ENCODE measurements at places on chromosomes 2 and 18.

GRCh38 chr2:128663371-128664050 lies 344.8 kb upstream of the HS6ST1 start:
- no peak for DNase-seq

GRCh38 chr2:18910843-18911242 lies 321.5 kb upstream of the NT5C1B start:
- DNase-seq: no peak

DNA sequence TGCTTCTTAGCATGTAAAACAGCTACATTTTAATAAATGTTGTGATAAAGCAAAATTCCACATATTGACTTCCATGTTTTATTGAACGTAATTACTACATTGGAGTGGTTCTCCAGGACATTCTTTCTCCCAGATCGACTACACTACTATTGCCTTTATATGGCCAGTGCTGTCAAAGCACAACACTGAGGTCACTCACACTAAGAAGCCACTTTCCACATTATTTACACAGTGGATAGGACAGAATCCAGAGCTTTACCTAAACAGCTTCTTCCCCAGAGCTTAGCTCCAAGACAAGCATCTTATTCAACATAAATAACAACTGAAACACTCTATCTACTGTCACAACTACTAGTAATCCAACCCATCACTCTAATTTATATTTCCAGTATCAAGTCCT lies 73.9 kb upstream of the WDR75 start:
- no peak for DNase-seq

DNA sequence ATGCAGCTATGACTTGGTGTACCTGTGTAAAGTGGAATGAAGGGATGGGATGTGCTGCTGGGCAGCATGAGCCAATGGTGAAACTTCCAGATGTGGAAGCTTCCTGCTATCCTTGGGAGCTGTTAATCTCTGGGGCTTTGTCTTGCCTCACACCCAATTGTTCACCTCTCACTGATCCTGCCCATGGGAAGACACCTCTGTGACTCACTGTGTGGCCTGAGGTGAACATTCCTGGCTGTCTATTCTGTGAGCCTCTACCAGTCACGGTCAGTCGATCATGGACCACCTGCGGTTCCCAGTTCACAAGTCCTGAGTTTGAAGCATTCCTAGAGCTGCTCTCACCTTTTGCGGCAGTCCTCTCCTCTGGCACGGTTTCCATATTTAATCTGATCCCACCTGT lies 12.1 kb downstream of the NEURL3 start:
- no peak for DNase-seq

DNA sequence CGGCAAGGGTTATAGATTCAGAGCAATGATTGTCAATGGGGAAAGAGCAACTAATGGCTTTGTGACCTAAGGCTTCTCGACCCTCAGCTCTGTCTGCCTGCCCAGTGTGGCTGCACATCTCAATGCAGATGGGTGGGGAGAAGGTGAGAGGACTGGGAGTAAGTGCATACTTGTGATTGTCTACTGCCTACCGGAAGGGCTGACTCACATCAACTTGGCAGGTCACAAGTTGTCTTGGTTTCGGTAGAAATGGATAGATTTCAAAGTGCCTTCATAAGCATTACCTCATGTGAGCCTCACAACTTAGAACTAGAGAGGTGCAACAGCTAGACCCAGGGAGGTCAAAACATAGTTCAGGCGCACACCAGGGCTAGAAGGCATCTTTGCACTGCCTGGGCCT lies 29.4 kb downstream of the STAT1 start:
- DNase-seq: no peak

DNA sequence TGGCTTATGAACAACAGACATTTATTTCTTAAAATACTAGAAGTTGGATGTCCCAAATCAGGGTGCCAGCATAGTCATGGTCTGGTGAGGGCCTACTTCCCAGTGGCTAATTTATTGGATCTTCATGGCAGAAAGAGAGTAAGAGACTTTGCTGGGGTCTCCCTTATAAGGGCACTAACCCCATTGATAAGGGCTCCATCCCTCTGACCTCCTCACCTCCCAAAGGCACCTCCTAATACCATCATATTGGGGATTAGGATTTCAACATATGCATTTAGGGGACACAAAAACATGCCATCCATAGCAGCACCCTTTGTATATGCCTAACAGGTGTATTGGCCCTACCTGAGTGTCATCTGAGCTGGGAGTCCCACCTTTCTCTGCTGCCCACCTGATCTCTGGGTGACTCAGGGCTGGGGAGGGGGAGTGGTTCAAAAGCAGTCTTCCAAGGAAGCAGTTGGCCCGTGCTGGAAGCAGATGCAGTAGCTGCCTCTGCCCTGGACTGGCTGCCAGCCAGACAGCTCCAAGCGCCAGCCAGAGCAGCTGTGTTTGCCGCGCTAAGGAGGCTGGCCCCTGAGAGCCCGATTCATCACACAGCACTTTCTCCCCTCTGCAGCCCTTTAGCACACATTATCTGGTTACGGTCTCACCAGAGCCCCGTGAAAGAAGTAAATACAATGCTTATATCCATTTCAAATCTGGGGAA lies 84.6 kb downstream of the SMAD7 start:
- no peak for DNase-seq

GRCh38 chr18:23727707-23728493 lies 38.6 kb downstream of the LAMA3 start:
- no peak for DNase-seq

DNA sequence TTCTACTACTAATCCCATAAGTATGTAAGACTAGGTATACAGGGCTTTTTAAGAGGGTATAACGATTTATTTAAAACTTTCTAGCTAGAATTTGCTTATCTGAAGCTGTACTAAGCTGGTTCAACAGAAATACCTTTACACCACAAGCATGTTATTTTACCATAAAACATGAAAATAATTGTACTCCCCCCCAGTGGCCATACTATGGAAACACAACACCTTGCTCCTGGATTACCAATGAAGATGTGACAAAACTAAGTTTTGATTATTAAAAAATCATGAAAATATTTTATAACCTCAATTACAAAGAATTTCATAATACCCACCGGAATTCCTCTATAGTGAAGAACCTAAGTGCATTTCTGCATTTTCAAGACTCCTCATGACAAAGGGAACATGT lies 27.3 kb downstream of the LPIN2 start:
- no peak for DNase-seq

DNA sequence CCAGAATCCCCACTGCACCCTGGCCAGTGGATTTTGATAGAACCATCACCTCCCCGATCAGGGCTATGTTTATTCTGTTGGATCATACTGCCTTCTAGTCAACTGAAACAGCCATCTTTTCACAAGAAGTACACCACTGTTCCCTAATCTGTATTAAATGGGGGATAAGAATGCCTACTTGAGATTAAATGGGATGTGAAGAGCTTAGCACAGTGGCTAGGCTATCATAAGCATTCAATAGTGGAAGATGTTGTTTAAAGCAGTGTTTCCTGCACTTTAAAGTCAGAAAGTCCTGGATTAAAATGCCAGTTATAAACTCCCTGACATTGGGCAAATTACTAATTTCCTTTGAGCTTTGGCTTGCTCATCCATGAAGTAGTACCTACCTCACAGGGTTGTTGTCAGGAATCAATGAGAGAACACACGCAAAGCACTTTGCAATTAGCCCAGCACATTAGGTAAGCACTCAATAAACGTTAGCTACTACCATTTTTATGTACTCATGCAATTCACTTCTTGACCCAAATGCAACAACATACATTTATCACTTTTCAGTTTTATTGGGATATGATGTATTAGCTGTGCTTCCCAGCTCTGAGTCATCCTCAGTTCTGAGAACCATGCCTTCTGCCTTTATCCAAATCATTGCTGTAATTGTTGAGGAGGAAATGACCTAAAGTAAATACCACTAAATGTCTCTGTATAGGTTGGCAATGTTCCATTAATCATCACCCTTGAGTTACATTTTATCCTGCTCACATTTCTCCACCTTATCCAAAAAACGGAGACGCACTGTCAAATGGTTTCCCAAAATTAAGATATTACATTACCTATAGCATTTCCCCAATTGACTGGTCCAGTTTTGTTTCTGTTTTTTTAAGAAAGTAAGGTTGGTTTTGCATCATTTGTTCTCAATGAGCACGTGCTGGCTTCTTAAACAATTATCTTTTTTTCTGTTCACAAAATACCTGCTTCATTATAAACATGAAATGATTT lies 2.1 kb downstream of the TMEM247 start:
- DNase-seq: no peak

- no peak for DNase-seq
Measured at GRCh38 chr2:108637304-108637669, 82.0 kb upstream of the RANBP2 start.

DNA sequence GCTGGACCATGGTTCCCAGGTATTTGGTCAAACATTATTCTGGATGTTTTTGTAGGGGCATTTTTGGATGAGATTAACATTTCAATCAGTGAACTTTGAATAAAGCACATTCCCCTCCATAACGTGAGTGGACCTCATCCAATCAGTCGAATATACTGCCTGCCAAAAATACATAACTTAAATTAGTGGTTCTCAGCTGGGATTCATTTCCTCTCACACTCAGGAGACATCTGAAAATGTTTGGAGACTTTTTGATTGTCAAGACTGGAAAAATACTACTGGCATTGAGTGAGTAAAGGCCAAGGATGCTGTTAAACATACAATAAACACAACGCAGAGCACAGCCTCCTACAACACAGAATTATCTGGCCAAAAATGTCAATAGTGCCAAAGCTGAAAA lies 198.2 kb downstream of the MYO1B start:
- no peak for DNase-seq

GRCh38 chr2:16031848-16032159 lies 91.5 kb downstream of the MYCN start:
- DNase-seq: no peak

- no peak for DNase-seq
Measured at GRCh38 chr18:44771956-44772917, 91.5 kb downstream of the SETBP1 start.

DNA sequence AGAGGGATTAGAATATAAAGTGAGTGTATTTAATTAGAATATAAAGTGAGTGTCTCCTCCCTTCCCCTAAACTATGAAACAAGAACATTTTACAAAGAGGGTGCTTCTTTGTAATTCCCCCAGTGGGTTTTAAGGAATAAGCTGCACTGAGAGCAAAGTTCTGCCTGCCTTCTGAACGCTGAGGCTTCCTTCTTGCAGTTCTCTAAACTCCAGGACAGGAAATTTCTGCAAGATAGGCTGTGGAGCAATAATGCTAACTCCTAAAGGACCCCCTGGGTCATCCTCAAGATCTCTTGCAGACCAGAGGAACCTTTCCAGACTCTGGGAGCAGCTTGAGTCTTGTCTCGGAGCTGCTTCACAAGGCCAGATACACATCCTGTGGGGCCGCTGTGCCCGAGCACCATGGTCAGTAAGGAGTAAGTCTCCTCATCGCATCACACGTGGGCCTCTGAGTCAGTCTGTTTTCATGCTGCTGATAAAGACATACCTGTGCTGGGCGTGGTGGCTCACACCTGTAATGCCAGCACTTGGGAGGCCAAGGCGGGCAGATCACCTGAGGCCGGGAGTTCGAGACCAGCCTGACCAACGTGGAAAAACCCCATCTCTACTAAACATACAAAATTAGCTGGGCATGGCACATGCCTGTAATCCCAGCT lies 87.5 kb upstream of the KCNE4 start:
- DNase-seq: no peak

- DNase-seq: no peak
Measured at GRCh38 chr18:69635482-69635881, 234.8 kb downstream of the DOK6 start.

- DNase-seq: no peak
Measured at GRCh38 chr2:69253611-69254301, 133.3 kb downstream of the GFPT1 start.

DNA sequence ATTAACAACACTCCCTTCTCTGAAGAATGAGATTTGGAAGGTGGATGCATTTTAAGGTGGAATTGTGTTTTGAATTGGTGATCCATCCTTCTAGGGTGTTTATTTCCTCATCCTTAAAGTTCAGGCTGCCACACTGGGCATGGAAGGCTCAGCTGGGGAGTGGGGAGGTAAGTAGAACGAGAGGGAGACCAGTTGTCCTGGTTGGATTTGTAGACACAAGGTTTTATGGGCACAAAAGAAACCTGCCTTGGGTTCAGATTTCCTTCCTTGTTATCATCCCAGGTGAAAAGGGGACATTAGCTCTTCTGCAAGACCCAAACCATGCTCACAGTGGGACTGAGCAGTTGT lies 101.0 kb upstream of the SIX3 start:
- no peak for DNase-seq

DNA sequence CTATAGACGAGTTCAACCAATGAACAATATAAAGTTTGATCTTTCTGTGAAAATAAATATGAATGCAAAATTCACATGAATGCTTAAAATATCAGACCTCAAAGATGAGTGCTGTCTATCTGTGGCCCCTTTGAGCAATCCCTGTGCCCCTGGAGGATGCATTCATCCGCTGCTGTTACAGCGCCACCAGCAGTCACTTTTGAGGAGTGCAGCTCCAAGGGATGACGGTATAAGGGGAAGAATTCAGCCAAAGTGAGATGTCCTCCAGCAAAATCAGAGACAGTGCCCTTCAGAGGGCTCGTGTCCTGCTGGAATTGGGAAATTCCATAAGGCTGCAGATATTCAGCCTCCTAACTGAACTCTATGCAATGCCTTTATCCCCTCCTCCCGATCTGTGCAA lies 12.0 kb upstream of the CHRNA1 start:
- no peak for DNase-seq

GRCh38 chr2:11550901-11551568 lies 17.2 kb downstream of the GREB1 start:
- DNase-seq: no peak

DNA sequence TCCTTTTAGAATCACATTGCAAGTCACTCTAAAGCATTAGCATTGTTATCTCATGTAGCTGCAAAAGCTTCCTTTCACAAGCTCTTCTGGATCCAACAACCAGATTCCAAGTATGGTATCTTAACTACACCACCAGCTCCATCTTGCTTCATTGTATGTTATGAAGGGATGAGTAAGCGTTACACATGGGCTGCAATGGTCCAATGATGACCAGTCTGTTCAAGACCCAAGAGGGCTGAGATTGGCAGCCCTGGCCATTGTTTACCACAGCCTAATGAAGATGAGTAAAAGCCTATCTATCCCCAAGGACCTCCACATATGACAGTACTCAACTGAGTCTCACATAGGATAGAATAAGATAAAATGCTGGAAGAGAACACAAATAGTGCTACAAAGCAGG lies 6.3 kb downstream of the CFLAR start:
- DNase-seq: no peak

GRCh38 chr2:46087492-46087891 lies 209.7 kb upstream of the EPAS1 start:
- DNase-seq: no peak

- no peak for DNase-seq
Measured at GRCh38 chr2:30448866-30449265, 1.8 kb downstream of the LCLAT1 start.

DNA sequence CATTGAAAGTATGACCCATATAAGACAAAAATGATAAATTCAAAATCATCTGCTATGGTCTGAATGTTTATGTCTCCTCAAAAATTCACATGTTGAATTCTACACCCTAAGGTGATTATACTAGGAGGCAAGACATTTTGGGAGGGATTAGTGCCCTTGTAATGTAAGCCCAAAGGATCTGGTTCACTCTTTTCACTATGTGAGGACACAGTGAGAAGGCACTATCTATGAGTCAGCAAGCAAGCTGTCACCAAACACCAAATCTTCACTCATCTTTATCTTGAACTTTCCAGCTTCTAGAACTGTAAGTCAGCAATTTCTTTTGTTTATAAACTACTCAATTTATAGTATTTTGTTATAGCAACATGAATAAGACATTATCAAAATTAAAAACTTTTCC lies 284.7 kb upstream of the ZC3H15 start:
- DNase-seq: no peak

- DNase-seq: no peak
Measured at GRCh38 chr2:37771600-37772088, 100.2 kb upstream of the CDC42EP3 start.

Measured in urinary bladder (tissue), 4 donors.